Right atrium auricular region (tissue), 2 donors: ENCODE measurements at places on chromosomes 5 and 9. TPM values are rescaled to one million over a fixed set of nuclear protein-coding genes. Genes with fewer than 3 reads are reported as not detected.

CARD6 gene
- 8.0 TPM for total RNA-seq

GFI1B gene
- total RNA-seq = 0.35 TPM

FCN2 gene
- total RNA-seq = not detected

FIBCD1 gene
- total RNA-seq = 0.20 TPM

DNA sequence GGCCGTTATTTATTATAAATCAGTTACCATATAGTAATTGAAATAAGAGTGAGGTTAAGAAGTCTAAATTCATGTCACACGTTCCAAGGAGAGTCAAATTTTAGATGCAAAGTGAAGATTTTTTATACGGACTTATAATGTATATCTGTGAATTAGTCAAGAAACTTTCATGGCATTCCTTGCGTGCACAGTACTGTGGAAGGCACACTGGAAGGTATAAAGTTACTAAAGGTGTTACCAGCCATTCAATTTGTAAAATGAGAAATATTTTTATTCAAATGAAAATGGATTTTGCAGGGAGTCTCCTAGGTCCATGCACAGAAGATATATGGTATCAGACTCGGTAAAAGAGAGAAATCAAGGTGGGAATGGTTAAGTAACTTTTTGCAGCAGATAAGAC is 408.1 kb upstream of the CTNND2 start:
- DNase-seq = no peak

DNA sequence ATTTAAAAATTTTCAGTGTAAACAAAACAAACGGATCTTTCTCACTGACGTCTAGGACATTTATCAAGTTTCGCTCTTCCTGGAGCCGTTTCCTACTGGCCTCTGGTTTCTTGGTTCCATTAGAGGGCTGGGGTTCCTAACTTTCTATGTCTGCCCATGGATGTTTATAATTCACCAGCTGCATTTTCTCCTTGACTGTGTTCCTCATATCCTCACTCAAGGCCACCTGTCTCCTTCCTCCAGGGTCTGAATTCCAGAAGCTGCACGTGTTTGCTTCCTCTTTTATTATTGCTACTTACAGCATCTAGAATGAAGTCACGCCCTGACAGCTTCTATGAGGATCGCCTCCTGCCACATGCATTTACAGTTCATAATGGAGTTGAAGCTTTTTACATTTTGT is 74.1 kb upstream of the BASP1 start:
- no peak for DNase-seq
